NCI-H187 (cell line): ENCODE measurements at places on chromosomes 13 and 19.

DNA sequence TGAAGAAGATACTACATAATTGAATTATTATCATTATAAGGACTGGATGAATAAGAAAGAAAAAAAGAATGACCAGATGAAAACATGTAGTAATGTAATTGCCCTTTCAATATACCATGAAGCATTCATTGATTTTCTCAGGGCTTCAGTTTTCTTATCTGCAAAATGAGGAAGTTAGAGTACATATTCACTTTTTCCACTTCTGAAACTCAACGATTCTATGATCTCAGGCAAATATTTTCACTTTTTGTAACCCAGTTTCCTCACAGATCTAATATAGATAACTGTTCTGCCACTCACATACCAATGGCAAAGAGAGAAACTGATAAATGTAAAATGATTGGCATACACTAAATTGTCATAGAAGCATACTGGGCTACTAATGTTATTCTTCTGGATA, 856.6 kb upstream of the KLHL1 start:
- no peak for DNase-seq

DNA sequence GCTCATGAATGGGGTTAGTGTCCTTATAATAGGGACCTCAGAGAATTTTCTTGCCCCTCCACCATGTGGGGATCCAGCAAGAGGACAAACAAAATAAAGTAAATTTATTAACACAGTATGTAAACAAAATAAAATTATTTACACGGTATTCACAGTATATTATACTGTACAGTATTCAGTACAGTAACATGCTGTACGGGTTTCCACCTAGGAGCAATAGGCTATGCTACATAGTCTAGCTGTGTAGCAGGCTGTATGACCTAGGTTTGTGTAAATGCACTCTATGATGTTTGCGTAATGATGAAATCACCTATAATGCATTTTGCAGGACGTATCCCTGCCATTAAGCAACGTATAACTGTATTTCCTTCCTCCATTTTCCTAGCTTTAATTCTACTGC, 11.8 kb upstream of the DIAPH3 start:
- DNase-seq: no peak

DNA sequence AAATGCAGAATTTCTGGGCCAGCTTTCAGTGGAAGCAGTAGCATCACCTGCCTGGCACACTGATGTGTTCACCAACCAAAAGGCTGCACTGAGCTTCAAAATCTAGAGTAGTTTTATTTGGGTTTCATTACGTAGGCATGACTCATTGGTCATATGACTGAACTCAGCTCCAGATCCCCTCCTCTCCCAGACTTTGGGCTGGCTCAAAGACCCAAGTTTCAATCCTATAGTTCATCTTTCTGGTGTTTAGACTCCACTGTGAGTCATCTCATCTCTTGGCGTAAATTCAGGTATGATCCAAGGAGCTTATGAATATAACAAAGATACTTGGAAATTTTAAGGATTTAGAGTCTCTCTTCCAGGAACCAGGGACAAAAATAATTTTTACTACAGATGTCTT, 17.7 kb downstream of the ZMYM5 start:
- no peak for DNase-seq

DNA sequence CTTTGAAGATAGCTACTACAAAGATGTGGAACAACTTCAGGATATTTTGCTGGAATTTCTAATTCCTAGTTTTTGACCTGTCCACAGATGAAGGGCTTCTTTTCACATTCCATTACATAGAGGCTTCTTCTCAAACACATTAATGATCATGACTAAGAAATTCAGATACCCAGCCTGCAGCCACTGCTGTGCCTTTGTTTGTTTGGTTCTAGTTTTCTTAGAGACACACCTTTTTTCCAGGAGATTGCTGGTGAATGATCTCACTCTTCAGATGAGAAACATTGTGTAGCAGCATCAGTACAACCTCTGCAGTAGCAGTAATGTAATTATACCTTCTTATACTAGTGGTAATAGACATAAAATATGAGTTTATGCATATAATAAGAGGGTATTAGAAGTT, 5.0 kb downstream of the TDRD3 start:
- no peak for DNase-seq

- DNase-seq: no peak
These were observed 183.9 kb upstream of the SLC10A2 start for GRCh38 chr13:103250071-103250470.

DNA sequence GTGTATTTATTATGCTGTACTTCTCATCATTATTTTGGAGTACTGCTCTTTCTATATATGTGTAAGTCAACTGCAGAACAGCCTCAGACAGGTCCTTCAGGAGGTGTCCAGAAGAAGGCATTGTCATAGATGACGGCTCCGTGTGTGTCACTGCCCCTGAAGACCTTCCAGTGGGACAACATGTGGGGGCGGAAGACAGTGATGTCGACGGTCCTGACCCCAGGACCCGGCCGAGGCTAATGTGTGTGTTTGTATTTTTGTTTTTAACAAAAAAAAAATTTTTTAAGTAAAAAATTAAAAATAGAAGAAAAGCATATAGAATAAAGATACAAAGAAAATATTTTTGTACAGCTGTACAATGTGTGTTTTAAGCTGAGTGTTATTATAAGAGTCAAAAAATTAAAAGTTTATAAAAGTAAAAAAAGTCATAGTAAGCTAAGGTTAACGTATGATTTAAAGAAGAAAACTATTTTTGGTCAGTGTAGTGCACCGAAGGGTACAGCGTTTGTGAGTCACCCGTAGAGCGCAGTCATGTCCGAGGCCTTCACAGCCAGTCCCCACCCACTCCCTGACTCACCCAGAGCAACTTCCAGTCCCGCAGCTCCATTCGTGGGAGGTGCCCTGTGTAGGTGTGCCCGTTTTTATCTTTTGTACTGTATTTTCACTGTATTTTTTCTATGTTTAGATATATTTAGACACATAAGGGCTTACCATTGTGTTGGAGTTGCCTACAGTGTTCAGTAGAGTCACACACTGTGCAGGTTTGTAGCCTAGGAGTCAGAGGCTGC, 42.2 kb upstream of the SPACA7 start:
- no peak for DNase-seq

DNA sequence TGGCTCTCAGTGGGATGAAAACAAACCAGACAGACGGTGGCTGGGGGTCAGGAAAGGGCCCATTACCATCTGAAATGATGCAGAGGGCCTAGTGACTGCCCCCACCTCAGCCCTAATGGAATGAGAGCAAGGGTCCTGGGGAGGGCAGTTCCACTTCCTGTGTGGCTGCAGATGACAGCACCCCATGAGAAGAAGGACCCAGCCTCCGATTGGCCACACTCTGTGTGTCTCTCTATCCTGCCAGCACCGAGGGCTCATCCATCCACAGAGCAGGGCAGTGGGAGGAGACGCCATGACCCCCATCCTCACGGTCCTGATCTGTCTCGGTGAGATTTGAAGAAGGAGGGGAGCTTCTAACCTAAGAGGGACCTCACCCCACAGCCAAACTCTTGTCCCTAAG, 498 bp downstream of the LILRB1 start:
- DNase-seq: no peak

GRCh38 chr13:98919566-98919965, 58.3 kb downstream of the DOCK9 start:
- no peak for DNase-seq

- no peak for DNase-seq
These were observed 1.4 kb upstream of the PLIN4 start for GRCh38 chr19:4519521-4520277.

- peak; percentile 71 for DNase-seq
These were observed 4.1 kb upstream of the EML2 start for GRCh38 chr19:45643024-45643926.

- no peak for DNase-seq
These were observed 668.1 kb downstream of the SLITRK5 start for GRCh38 chr13:88339271-88339741.

GRCh38 chr13:105972811-105973590, 562.5 kb downstream of the EFNB2 start:
- no peak for DNase-seq
